HCEC 1CT (cell line): ENCODE measurements at places on chromosomes 1 and 21.

GRCh38 chr1:55707196-55707595 lies 492.0 kb upstream of the USP24 start:
- no peak for DNase-seq

DNA sequence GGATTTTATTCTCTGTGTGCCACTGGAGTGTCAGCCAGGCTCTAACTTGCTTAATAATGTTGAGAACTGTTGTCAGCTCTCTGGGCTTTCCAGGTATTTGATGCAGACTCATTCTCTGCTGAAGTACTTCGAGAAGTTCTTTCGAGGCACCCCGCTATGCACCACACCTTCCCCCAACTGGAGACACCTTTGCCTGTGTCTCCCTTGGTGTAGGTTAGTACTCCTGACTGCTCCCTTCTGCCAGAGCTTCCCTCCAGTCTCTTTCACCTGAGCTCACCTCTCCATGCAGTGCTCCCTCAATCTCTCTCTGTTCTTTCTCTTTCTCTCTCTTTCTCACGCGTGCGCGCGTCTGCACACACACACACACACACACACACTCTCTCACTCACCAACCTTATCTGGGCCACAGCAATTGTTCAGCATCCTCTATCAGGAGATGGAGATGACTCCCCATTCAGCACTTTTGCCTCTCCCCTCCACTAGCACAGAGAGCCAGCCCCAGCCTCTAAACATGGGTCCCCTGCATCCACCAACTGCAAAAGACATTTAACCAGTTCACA lies 14.0 kb upstream of the MGST3 start:
- DNase-seq: no peak

GRCh38 chr1:180925471-180926051 lies 12.9 kb downstream of the KIAA1614 start:
- DNase-seq: no peak

GRCh38 chr1:181353526-181353925 lies 129.8 kb upstream of the CACNA1E start:
- DNase-seq: no peak

GRCh38 chr21:38982096-38982495 lies 176.4 kb downstream of the ETS2 start:
- DNase-seq: no peak

DNA sequence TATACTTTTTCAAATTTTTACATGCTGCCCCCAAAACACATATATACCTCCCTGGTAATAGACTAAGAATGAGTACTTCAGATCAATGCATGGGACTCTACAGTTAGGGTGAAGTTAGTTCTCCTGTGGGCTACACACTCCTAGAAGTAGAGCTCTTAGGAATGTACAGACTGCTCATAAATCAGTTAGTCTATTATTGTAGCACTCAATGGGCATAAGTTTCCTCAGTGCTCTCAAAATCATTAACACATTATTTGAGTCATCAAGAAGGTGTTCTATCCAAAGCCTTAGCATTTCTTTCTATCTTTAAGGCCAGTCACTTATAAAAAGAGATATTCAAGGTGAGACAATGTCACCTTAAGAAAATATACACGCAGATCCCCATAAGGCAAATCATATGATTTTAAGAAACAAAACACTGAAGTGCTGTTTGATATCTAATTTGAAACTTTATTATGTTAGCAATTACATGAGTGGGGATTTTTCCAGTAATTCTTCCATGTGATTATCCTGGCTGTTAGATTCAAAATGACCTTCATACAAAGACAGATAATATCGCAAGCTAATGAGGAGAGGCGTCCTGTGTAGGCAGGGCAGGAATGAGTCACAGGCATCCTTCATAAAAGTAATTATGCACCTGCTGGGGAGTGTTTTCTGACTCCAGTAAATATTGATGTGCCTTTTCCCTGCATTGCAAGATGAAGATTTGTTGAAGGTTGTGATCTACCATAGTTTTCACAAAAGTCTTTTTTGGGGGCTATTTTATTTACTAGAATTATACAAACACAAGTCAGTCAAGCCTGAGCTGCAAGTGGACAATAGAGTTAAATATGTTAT lies 167.2 kb upstream of the ATP1B1 start:
- no peak for DNase-seq

- DNase-seq: no peak
These were observed 36.3 kb upstream of the CASZ1 start for GRCh38 chr1:10832703-10833102.

GRCh38 chr1:58089898-58090534 lies 456.5 kb downstream of the OMA1 start:
- DNase-seq: no peak

GRCh38 chr1:87169263-87169910 lies 159.3 kb upstream of the LMO4 start:
- no peak for DNase-seq

- no peak for DNase-seq
These were observed 267.9 kb downstream of the PTPRU start for GRCh38 chr1:29504196-29504595.

DNA sequence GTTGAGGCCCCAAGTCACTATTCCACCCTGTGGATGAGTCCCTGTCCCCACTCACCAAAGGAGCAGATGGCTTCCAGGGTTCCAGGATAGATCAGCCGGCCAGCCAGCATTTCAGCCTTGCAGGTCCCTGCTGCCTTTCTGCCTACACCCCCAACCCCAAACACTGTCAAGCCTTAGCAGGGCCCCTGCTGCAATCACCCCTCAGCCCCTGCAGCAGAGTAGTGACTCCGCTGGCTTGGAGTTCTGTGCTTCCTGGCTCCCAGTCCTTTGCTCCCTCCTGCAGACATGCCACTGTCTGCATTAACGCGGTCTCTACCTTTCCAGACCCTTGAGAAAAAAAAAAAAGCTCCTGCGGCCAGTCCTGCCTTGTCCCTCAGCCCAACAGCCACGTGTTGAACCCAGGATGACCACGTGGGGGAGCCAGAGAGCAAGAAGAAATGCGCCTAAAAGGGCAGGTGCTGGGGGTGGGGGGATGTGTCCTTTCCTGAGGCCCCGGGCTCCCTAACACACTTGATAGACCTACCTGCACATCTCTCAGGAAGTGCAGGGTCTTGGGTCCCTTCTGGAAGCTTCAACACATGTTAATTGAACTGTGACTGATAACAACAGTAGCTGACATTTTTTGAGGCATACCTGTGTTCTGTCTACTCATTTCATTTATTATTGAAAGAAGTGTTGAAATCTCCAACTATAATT lies 37.4 kb downstream of the RASSF5 start:
- DNase-seq: no peak

GRCh38 chr1:226417830-226418546 lies 10.1 kb upstream of the PARP1 start:
- DNase-seq: no peak

DNA sequence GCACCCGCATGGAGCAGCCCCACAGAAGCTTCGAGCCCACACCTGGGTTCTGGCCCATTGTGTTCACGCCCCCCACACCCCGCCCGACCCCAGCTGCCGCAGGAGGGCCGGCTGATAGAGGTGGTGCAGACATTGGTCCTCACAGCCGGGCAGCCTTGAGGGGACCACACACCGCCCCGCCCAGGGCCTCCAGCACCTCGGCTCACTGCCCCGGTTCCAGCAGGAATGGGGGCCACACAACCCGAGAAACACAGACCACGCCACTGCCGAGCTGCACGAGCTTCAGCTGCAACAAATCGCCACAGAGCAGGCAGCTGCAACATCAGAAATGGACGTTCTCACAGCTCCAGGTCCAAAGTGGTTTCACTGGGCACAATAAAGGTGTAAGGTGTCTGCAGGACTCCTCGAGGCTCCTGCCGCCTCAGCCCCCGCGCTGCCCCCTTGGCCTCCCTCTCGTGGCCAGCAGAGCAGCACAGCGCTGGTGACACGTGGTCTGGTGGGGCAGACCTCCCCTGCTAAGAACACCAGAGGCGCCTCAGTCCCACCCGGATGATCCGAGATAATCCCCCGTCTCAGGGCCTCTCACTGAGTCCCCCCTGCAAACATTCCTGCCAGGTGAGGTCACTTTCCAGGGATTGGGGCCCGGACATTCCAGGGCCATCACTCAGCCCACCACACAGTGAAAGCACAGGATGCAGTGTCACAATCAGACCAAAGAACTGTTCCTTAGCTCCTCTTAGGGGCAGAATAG lies 62.3 kb upstream of the ADARB1 start:
- DNase-seq: peak; percentile 95

- DNase-seq: no peak
These were observed 14.5 kb downstream of the AIDA start for GRCh38 chr1:222697826-222698225.

- DNase-seq: no peak
These were observed 155.8 kb upstream of the EDN2 start for GRCh38 chr1:41640141-41640751.

DNA sequence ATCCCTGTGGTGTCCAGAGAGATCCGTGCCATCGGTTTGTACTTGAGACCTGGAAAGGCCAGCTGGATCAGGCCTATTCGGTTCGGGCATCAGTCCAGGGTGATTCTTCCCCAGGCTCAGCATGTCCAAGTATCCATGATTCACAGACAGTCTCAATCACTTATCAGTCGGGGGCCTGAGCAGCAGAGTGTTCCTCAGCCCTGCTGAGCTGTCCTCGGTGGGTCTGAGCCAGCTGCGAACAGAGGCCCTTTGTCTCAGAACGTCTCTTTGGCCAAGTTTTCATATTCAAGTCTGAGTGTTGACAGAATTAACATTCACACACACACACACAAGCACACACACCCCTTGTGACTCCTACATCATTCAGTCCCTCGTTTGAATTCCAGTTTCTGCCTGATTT lies 33.4 kb upstream of the OSBPL9 start:
- no peak for DNase-seq

GRCh38 chr1:184520336-184520735 lies 133.5 kb downstream of the C1orf21 start:
- no peak for DNase-seq

GRCh38 chr1:81209461-81209860 lies 591.3 kb upstream of the ADGRL2 start:
- no peak for DNase-seq

DNA sequence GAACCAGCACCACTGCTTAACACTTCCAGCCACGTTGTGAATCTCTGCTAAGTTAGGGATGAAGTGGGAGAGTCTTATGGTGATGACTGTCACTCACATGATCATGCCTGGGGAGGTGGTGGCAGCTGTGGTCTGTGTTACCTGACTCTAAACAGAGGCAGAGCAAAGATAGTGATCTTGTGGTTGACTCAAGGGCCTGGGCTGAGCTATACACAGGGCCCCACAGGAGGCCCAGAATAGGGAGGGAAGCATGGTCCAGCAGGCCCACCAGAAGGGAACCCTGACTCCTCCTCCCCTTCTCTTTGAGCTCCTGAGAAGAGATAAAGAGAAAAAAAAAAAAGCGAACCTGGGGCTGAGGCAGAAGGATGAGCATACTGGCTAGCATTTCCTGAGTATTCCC lies 55.0 kb downstream of the PLXNA2 start:
- no peak for DNase-seq

GRCh38 chr1:87786861-87787545 lies 458.3 kb downstream of the LMO4 start:
- no peak for DNase-seq

DNA sequence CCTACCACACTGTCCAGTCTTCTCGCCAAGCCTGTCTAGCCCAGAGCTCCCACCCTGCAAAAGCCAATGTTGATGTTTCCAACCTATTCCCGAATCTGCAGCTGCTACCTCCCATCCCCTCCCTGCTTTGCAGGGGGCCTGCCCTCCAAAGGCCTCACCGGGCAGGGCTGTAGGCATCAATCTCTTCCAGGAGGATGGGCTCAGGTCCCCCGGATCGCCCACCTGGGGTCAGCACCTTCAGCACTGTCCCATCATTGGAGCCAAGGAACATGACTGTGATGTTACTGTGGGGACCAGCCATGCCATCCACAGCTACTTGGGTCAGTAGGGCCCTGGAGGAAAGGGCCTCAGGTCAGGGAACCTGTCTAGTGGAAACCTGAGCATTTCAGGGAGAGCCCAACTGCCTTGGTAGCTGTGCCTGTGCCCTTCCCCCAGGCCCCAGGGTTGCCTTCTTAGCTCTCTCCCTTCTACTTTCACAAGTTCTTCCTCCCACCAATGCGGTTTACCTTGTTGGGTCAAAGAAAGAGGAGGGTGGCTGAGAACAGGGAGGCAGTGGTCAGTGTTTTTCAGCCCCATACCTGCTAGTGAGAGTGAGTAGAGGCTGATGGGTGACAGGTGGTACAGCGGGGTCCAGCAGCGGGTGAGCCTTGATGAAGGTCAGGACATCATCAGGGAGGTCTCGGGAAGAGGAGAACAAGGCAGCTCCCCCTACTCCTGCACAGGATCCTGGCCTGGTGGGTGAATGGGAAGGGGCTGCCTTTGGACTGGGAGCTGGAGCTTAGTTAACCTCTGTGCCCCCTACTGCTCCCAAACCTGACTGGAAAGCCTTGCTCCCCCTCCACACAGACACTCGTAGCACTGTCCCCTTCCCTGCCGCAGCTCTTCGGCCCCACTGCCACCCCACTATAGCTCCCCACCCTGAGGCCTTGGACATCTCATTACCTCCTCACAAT lies 10.7 kb downstream of the SEMA6C start:
- DNase-seq: no peak

DNA sequence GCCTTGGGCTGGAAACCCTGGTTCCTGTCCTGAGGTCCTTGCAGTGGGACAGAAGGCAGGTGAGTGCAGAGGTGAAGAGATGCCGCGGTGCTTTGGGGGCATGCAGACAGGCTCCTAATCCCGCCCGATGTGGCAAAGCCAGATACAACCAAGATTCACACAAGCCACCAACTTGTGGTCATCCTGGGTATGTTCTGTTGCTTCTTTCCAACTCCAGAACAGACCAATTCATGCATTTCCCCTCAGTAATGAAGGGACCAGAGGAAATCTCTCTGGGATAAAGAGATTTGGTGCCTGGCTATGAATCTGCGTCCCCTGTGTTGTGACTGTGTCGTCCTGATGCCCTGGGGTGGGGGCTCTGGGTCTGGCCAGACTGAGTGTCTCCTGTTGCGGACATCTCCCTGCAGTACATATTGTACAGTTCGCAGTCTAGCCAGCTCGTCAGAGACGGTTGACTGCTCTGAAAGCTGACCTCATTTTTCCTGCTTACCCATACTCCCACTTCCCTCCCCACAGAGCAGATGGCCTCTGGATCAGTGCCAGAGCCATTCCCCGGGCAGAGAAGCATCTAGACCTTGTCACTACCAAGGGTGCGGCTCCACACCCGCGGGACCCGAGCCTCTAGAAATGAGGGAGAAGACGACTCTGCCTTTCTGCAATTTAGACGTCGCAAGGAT lies 216.3 kb downstream of the KIF26B start:
- no peak for DNase-seq

- no peak for DNase-seq
These were observed 73.9 kb downstream of the OBSCN start for GRCh38 chr1:228281631-228282328.

DNA sequence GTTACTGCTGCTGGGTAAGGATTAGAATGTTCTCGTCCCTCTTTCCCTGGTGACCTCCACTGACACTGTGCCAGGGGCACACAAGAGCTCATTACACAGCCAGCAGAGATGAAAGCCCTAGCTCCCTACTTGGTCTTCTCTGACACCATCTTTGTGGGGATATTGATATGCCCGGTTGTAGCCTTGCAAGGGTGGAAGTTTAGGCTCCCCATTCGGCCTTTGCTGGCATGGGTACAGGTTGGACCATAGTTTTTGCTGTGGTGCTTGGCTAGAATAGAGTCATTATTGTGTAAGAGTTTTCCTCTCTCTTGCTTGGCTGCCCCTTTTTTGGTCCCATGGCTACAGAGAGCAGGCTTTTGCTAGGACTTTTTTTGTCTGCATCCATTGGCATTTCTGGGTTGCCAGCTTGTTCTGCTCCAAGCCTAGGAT lies 12.3 kb downstream of the RAB4A start:
- no peak for DNase-seq

GRCh38 chr1:177439301-177439700 lies 268.5 kb downstream of the BRINP2 start:
- DNase-seq: no peak
